ENCODE measurements at places on chromosomes 13 and 19.

GRCh38 chr13:96958286-96958891 lies 35.9 kb downstream of the OXGR1 start:
- peak; percentile 40 for DNase-seq

- DNase-seq, result no peak
Observed at GRCh38 chr19:2952953-2953481, 8.2 kb upstream of the ZNF77 start.

- DNase-seq, result no peak
Observed at GRCh38 chr19:14149509-14149994, 13.2 kb upstream of the ASF1B start.

- no peak for DNase-seq
Observed at GRCh38 chr13:94703721-94704314, 8.5 kb downstream of the SOX21 start.

DNA sequence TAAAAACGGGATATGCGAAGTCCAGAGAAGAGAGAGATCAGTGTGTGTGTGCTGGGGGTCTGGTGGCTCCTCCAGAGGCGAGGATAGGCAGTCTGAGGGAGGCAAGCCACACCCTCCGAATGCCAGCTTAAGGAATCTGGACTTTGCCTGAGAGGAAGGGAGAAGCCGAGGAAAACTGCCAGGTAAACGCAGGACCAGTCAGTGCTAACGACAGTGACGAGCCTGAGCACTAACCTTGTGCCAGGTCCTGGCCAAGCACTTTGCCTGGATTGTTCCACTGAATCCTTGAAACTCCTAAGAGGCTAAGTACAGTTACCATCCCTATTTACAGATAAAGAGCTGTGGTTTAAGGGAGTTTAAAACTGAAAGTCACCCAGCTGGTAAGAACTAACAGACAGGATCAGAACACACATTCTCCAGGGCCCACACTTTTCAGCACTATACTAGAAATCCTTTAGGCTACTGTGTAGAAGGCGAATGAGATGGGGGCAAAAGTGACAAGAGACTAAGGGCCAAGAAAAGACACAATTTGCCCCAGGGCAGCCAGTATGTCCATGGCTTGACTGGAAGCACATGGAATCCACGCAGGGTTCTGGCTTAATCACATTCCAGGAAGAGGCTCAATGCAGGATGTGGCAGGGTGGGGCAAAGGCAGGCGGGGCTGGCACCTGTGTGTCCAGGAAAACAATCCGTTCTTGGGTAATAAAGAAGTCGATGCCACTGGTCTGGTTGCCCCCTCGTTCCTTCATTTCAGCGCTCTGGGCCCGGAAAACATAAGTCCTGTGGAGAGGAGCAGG lies 15.1 kb downstream of the SMG9 start:
- no peak for DNase-seq

GRCh38 chr19:56837492-56838023 lies 3.0 kb downstream of the PEG3 start:
- peak; percentile 66 for DNase-seq

DNA sequence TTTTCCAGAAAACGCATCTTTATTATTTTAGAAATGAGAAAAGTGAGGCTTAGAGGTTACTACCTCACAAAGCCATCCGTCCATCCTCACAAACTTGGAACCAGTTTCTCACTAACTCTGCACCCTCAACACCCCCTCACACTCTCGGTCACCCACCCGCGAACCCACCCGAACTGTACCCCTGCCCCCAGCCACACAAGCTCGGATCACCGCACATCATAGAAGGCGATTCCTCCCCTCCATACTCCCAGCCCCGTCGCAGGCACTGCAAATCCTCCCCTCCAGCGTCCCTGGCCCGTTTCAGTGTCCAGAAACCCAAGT lies 238 bp downstream of the ZNF260 start:
- no peak for DNase-seq

DNA sequence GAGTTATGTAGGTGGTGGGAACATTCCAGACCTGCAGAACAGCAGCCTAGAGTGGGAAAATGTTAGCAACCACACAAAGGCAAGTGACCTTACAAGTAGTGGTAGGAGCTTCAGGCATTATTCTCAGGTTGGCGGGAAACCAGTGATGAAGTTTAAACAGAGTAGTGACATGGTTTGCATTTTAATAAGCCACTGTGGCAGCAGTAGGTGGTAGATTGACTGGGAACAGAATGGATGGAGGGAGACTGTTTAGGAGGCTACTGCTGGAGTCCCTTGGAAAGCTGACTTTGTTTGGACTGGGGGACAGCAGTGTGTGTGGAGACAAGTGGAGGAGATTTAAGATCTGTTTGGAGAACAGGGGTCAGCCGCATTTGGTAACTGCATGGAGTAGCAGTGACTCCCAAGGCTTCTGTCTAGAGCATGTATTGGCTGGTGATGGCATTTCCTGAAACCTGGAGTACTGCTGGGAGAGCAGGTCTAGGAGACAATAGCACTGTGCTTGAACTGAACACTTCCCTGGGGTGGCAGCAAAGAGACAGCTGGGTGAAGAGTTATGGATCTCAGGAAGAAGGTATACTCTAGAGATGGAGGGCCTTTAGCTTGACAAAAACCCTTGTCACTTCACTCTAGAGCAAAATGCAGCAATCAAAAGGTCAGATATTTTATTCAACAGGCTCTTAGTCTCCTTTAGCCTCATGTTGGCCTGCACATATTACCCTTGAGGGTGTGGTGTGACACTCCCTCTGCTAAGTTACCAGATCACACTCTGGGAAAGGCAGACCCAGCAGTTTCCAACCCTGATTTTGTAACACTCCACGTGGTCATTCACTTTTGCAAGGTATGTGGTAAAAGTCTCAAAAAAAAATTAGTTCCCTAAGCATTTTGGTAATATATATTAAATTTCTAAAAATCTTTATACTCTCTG lies 70.3 kb downstream of the DHRS12 start:
- no peak for DNase-seq

DNA sequence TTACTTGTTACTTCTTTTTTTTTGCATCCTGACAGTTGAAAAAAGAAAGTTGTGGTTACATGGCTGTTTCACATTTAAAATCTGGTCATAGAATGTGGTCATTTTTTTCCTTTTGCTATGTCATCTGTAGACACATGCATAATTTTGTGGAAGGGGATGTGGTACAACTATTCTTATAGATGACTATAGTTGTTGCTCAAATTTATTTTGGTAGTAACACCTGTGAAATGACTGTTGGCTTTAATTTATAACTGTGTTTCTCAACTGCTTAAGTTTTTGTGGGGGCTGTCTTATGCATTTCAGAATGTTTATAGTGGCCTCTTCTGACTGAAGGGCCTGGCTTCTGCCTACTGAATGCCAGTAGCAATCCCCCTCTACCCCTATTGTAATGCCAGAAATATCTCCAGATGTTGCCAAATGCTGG lies 130.5 kb downstream of the PAN3 start:
- DNase-seq, result no peak

DNA sequence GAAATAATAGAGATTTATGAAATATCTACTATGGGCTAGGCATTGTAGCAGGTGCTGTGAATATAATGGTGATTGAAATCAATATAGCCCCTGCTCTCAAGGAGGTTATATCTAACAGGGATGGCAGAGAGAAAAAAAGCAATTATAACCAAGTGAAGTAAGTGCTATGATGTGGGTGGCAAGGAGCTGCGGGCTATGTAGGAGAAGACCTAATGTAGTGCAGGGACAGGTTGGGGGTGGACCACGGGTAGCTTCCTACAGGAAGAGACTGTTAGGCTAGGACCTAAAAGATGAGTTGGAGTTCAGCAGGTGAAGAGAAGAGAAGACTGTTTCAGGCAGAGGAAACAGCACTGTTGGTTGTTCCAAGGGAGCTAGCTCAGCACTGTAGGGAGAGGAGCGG lies 311.0 kb downstream of the KCNRG start:
- DNase-seq, result no peak

DNA sequence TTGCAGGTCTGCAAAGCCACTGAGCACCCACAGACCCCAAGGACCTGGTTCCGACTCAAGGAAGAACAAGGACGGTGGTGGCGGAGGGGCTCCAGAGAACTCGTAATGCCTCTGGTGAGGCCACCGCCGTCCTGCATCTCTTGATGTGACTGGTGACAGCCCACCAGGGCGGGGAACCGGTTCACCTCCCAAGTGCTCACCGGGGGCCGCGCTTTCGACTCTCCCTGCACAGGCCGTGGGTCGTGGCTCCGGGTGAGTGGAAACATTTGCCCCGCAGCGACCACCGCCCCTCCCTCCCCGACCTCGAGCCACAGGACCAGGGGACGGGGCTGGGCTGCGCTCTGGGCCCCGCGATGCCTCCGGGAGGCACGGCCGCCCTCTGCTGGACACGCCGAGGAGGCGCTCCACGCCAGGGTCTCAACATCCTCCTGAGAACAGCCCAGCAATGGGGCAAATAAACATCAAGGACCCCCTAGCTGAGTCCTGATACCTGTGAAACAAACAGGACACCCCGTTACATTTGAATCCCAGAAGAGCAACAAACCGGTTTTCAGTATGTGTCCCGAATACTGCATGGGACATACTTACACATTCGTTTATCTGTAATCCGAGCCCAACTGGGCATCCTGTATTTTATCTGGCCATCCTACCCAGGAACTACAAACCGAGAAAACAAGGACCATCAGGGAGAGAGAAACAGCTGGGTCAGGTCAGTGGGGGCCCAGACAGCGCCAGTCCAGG lies 3.9 kb upstream of the PLPP2 start:
- no peak for DNase-seq

DNA sequence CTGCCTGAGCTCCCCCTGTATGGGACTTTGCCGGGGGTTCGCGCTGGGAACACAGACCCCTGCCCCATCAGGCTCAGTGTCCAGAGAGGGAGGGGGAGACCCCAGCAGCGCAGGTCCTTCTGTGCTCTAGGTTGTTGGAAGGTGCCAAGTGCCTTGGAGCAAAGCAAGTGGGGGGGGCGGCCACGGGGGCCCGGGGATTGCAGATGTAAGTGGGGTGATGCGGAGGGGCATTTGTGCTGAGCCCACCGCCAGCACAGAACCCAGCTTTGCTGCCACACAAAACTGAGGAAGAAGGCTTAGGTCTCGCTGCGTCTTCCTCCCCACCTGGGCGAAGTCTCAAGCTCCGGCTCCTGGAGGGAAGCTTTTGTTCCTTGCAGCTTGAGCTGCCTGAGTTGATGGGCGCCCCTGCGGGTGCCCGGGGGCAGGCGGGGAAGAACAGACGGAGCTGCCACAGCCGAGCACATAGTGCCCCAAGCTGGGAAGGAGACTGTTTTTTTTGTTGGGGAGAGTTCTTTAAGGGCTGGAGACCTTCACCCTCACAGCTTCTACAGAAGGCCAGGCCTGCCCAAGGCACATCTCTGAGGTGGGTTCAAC lies 1.5 kb upstream of the NTN5 start:
- no peak for DNase-seq

DNA sequence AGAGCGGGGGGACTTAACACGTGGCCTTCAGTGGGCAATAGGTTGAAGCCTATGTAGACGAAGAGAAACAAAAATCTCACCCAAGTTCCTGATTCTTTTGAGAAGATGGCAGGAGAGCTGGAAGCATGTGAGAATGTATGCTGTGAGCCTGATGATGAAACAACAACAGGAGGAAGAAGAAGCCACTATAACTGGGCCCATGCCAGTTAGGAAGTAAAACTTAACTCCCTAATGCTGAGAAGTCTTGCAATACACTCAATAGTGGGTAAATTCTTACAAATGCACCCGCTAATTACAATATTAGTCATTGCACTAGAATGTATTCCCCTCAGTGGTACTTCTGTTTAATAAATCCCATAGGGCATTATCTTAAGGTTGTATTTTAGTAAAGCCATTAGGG lies 9.1 kb downstream of the PCDH17 start:
- no peak for DNase-seq

- DNase-seq, result no peak
Observed at GRCh38 chr13:80828759-80829158, 487.8 kb upstream of the SPRY2 start.

DNA sequence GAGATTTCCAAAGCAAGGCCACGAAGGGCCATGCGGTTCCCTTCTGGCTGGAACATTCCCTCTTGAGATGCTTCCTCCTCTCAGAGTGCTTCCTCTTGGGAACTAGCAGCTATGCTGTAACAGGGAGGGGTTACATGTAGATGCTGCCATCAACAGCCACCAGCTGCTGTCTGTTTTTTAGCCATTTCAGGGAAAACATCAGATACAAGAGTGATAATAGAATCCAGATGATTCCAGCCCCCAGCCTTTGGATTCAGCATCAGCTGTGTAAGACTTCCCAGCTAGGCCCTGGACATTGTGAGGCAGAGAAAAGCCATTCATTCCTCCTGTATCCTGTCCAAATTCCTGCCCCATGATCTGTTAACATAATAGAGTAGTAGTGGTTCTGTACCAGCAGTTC lies 8.2 kb upstream of the ZNF177 start:
- DNase-seq, result no peak

- DNase-seq, result no peak
Observed at GRCh38 chr13:59343993-59344822, 819.5 kb downstream of the DIAPH3 start.

DNA sequence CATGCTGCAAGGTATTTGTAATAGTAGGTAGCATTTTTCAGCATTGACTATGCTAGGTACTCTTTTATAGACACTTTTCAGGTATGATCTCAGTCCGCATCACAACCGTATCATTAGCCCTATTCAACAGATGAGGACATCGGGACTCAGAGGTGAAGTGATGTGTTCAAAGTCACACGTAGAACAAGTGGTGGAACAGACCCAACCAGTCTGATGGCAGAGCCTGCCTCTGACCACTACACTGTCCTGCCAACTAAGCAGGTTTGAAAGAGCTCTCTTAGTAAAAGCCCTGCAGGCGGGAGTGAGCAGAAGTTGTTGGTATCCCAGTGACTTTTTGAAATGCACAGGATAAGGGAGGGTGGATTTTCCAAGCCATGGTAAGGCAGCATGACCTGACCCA lies 20.2 kb downstream of the PAF1 start:
- DNase-seq, result no peak
